Adrenal gland (tissue), 19 donors: ENCODE measurements at places on chromosomes 16 and 17. TPM values are rescaled to one million over a fixed set of nuclear protein-coding genes. Genes with fewer than 3 reads are reported as not detected.

The TAT gene
- not detected for total RNA-seq

The CIBAR2 gene
- 0.30 TPM for total RNA-seq

The PIK3R5 gene
- 15.2 TPM for total RNA-seq

The TPSAB1 gene
- total RNA-seq, result 0.41 TPM

The TMEM97 gene
- total RNA-seq, result 420 TPM

The CMTM1 gene
- 0.36 TPM for total RNA-seq

The TMEM98 gene
- total RNA-seq, result 63.4 TPM

The SLX1A gene
- total RNA-seq, result 20.3 TPM

The MATCAP1 gene
- total RNA-seq, result 16.5 TPM

The CD300C gene
- 0.22 TPM for total RNA-seq

The OSGIN1 gene
- total RNA-seq, result 33.0 TPM

The G6PC3 gene
- total RNA-seq, result 80.6 TPM

The TBC1D3I gene
- not detected for total RNA-seq

The ZP2 gene
- total RNA-seq, result not detected

The PMFBP1 gene
- 0.43 TPM for total RNA-seq
